NCI-H524 (cell line): ENCODE measurements at places on chromosomes 7 and 10.

GRCh38 chr10:15843695-15844094 is 16.6 kb downstream of the MINDY3 start:
- DNase-seq = no peak

GRCh38 chr7:27151341-27151930 is 947 bp downstream of the HOXA3 start:
- DNase-seq = no peak

GRCh38 chr7:33837356-33837851 is 67.9 kb upstream of the BMPER start:
- DNase-seq = no peak

DNA sequence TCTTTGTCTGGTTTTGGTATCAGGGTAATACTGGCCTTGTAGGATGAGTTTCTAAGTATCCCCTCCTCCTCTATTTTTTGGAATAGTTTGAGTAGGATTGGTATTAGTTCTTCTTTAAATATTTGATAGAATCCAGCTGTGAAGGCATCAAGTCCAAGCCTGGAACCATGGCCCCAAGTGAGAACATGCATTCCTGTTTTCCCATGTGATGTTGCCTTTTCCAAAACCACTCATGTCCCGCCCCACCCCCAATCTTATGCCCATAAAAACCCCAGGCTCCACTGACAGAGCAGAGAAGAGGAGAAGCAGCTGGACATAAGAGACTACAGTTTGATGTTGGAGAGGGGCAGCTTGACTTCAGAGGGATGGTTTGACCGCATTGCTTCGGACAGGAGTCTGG is 71.2 kb downstream of the MINPP1 start:
- no peak for DNase-seq

DNA sequence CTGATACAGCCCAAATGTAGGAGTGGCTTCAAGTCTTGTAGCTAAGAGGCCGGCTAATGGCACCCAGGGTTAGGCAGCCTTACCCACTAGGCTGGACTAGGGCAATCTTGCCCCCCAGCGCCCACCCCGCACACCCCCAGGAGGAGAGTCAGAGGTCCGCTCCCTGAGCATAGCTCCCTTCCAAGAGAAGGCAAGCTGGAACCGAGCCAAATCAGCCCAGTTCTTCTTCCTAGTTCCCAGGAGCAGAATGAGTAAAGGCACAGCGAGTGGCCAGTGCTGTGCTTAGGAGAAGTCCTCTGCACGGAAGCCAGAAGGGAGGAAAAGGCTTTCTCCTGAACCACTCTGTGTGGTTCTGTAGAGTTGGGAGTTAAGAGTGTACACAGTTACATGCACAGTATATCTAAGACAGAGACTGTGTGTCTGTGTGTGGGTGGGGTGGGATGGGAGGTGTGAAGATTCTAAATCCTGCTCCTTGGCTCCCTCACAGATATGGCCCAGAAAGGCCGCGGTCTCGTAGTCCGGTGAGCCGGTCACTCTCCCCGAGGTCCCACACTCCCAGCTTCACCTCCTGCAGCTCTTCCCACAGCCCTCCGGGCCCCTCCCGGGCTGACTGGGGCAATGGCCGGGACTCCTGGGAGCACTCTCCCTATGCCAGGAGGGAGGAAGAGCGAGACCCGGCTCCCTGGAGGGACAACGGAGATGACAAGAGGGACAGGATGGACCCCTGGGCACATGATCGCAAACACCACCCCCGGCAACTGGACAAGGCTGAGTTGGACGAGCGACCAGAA is 59.7 kb upstream of the PDCD4 start:
- DNase-seq = no peak

DNA sequence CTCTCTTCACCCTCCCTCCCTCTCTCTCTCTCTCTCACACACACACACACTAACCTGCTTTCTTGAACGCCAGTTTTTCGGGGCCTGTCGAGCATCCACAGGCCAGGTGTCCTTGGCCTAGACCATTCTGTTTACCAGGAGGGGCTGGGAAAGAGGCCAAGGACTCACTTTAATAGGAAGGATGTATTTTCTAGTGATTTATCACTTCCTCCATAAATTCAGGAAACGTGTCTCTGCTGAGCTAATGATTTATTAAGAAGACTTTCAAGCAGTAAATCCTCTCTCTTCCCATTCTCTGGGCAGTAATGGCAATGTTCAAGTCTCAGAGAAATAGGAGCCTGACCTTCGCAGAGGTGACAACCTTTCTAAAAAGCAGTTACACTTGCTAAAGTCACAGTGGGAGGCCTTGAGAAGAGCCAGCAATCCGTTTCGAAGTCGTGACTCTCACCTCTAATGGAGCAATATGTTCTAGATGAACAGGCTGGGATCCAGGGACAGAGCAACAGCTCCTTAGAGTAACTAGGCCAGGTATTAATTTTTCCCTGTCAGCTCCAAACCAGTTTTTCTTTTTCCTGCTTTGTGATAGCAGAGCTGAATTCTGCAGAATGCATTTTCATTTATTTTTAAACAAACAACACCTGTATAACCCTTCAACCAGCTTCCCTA is 1357.5 kb upstream of the SORCS1 start:
- no peak for DNase-seq

DNA sequence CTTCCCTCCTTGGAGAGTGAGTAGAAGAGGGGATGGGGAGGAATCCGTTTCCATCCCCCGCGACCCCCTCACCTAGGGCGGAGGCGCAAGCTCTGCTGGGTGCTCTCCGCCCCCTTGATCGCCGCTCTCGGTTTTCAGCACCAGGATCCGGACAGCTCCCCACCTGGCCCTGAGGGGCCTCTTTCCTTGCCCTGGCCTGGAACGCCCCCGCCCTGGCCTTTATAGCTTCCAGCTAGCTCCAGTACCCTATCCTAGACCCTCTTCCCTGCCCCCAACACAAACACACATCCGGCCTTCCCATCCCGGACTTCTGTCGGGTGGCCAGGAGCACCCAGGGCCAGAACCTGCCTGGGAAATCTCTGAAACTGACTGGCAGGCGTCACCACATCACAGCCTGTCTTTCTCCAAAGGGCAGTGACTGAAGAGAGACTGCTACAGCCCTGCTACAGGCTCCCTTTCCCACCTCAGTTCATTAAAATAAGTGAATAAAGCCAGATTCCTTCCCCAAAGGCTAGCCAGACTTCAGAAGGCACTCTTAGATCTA is 72.3 kb upstream of the LEP start:
- no peak for DNase-seq

GRCh38 chr10:19164461-19164860 is 115.9 kb downstream of the MALRD1 start:
- DNase-seq = no peak

DNA sequence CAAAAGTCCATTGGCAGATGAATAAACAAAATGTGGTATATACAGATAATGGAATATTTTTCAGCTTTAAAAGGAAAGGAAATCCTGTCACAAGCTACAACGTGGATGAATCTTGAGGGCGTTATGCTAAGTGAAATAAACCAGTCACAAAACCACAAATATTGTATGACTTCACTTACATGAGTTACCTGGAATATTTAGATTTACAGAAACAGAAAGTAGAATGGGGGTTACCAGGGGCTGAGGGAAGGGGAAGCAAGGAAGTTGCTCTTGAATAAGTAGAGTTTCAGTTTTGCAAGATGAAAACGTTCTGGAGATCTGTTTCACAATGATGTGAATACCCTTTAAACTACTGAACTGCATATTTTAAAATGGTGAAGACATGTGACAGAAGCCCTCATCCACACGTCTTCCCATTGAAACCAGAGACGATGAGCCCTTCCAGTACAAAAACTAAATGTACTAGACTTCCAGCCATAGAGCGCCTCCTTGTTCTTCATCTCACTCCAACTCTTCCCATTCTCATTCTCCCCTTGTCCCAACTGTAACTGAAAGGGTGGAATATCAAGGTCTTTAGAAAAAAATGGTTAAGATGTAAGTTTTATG is 62.4 kb downstream of the MICU1 start:
- DNase-seq = no peak

- no peak for DNase-seq
Observed at GRCh38 chr7:34066411-34066810, 161.1 kb downstream of the BMPER start.

GRCh38 chr10:82817676-82818422 is 942.9 kb downstream of the NRG3 start:
- DNase-seq = no peak

- no peak for DNase-seq
Observed at GRCh38 chr7:157614457-157615020, 277.7 kb downstream of the DNAJB6 start.

DNA sequence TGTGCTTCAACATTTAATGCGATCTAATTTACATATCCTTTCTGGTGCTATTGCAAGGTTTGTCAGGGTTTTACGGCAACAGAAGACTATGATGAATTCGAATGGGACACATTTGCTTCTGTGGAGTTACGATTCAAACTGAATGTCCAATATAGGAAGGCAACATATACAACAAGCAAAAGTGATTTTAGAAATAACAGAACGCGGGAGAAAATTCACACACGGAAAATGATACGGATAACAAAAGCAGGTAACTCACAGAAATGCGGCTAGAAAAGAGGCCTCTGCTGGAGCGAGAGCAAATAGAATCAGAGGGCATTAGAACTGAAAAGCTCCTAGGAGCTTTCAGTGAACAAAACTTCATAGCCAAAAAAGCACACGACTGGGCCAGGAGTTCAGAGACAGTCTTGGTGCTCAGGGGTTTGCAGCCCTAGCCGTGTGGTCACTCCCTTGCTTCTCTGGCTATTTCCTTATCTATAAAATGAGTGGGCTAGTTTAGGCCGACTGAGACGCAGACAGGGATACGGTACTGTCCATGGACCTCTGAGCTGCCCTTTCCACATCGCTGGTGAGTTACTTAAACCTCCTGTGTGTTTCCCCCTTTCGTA is 557 bp upstream of the TAX1BP1 start:
- peak; percentile 17 for DNase-seq

- no peak for DNase-seq
Observed at GRCh38 chr7:38025815-38026214, 105.4 kb downstream of the EPDR1 start.

DNA sequence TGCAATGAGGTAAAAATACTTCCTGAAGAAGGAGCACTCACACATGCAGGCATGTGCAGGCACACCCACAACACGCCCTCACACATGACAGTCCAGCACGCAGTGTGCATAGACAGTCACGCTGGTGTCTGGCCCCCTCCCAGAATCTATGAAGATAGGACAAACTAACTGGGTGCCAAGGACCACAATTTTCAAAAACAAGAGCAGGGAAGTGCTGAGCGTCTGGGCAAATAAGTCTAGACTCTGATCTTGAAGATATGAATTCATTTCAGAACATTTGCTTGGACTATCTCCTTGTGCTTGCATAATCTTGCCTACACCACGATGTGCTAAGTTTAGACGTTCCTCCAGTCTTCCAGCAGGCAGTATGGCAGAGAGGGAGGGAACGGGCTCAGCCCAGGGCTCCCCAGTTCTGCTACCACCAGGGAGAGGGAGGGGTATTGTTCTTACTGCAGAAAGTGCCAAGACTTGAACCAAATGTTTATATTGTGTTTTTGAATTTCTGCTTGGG is 276.5 kb upstream of the KLF6 start:
- DNase-seq = no peak

GRCh38 chr7:155983176-155983815 is 171.0 kb upstream of the SHH start:
- DNase-seq = no peak

GRCh38 chr10:29797616-29798015 is 162.8 kb upstream of the SVIL start:
- no peak for DNase-seq

GRCh38 chr7:148395352-148395811 is 195.2 kb upstream of the C7orf33 start:
- DNase-seq = no peak

- peak; percentile 39 for DNase-seq
Observed at GRCh38 chr7:113799896-113800295, 118.9 kb downstream of the PPP1R3A start.

DNA sequence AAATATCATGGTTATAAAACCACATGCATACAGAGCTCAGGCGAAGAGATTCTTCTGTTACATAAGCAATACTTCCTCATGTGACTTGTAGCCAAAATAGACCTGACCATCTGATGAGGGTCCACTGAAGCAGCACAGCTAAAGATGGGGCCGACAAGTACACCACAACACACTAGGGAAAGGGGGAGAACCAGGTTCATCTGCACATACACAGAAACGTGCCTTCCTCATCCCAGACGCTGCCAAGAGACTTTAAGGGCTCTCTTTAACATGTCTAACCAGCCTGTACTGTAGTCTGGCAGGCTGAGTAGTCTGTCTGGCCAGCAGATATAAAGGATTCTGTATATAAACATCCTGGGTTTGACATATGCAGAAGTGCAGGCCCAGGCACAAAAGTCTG is 30.3 kb downstream of the ERCC6 start:
- no peak for DNase-seq

DNA sequence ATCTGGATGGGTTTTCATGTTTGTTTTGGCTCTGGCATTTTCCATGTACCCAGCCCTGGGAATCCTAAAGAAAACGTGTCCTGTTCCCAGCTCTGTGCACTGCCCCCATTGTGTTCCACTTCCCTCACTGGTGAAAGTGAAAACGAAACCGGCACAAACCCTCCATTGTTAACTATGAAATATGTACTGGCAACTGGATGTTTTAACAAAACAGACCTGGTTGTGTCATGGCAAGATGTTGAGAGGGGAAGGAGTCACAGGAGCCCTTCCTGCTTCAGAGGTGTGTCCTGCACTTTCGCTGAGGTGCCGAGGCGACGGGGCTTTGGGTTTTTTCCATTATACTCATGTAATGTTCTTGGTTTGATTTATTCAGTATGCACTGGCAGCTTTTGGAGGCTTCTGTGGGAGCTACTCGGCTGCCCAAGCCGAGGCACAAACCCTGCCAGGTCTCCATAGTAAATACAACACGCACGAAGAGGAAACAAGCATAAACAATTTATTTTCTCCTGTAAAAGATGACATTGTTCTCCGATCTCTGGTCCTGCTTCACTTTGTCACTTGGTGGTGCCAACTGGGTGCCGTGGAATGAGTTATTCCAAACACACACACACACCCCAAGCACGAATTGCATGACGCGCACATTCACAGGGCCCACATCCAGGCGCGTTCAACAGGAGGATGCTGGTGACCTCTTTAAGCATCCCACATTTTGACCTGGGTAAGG is 118.2 kb downstream of the CDK6 start:
- no peak for DNase-seq

DNA sequence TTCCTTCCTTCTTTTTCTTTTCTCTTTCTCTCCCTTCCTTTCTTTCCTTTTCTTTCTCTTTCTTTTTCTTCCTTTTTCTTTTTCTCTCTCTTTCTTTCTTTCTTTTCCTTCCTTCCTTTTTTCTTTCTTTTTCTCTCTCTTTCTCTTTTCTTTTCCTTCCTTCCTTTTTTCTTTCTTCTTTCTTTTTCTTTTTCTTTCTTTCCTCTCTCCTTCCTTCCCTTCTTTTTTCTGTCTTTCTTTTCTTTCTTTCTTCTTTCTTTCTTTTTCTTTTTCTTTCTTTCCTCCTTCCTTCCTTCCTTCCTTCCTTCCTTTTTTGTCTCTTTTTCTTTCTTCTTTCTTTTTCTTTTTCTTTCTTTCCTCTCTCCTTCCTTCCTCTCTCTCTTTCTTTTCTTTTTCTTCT is 136.8 kb downstream of the PTN start:
- no peak for DNase-seq

- DNase-seq = no peak
Observed at GRCh38 chr7:120793213-120793936, 64.6 kb downstream of the TSPAN12 start.
